ENCODE measurements at places on chromosomes 4 and X.

DNA sequence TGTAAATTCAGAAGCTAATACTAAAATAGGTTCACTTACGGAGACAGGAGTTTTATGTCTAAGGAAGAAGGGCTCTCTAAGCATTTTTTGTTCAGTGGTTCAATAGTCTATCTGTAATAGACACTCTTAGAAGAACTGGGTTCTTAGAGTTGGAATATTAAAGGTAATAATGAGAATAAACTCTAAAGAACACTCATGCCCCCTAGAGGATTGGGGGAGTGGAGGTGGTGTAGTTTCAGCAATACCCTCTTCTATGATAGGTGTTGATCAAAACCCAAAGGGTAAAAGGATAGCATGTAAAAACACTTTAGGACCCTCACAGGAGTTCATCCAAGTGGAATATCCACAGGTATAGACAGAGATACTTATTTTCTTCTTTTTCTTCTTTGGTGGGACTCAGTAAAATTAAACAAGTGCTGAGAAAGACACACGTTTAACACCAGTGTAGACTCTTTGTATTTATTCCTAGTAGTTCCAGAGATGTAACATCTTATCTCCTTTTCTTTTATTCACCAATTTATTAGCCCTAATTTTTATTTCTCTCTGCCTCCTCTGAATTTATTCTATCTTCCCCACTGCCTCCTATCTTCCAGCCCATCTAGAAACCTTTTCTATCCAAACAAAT, 25.7 kb upstream of the MND1 start:
- DNase-seq, result peak; percentile 70

DNA sequence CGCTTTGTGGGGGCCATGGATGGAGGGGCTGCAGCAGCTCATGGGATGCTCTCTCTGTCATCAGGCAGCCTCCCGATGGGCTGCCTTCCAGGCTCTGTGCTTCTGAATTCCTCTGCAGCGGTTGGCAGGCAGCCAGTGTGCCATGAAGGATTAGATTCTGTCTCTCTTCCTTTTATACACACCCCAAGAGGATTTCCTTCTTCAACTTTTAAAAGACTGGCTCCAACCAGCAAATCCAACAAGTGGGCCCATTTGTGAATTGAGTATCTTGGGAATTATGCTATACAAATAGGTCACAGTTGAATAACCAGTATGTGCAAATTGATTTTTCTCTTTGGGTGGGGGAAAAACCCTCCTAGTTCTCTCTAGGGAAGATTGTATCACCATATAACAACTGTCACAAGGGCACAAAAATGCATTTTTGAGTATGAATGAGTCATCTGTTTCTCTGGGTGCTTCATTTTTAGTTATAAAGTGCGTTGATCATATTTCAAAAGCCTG, 96.8 kb upstream of the FAT1 start:
- no peak for DNase-seq

DNA sequence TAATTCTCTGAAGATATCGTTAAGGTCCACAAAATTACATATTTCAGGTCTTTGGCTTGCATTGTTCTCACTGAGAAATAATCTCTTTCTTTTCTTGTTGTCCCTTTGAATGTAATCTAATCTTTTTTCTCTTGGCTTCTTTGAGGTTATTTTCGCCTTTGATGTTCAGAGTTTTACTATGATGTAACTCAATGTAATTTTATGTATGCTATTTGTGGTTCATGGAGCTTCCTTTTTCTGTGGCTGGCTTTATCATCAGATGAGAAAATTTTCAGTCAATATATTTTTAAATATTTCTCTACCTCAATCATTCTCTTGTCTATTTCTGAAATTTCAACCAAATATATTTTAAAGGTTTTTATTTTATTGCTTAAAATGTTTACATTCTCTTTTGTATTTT, 672.2 kb downstream of the TRAM1L1 start:
- no peak for DNase-seq

DNA sequence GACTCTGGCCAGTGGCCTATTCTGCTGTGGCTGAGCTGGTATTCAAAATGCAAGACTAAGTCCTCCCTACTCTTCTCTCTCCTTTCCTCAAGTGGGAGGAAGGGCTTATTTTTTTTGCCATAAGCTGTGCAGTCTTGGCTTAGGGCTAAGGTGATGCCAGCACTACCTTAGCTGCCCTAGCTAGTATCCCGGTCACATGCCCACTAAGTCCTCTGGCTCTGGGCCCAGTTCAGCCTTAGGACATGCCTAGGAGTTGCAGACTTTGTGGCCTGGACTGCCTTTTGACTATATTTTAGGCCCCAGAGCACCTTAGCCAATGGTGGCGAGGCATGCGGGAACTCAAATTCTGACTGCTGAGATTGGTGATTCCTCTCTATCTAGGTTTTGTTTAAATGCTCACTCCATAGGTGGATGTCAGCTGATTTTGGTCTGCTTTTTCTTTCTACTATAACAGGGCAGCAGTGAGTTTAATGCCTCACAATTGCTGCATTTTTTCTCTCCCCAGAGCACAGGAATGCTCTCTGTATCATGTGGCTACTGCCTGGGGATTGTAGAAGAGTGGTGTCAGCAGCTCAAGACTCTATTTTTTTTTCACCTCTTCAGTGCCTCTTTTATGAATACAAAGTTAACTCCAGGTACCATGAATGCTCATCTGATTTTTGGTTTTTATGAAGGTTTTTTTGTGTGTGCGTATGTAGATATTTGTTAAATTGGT, 472.9 kb upstream of the GRID2 start:
- DNase-seq, result no peak

- DNase-seq, result no peak
Observed at GRCh38 chr4:2049811-2050210, 9.3 kb upstream of the NAT8L start.

DNA sequence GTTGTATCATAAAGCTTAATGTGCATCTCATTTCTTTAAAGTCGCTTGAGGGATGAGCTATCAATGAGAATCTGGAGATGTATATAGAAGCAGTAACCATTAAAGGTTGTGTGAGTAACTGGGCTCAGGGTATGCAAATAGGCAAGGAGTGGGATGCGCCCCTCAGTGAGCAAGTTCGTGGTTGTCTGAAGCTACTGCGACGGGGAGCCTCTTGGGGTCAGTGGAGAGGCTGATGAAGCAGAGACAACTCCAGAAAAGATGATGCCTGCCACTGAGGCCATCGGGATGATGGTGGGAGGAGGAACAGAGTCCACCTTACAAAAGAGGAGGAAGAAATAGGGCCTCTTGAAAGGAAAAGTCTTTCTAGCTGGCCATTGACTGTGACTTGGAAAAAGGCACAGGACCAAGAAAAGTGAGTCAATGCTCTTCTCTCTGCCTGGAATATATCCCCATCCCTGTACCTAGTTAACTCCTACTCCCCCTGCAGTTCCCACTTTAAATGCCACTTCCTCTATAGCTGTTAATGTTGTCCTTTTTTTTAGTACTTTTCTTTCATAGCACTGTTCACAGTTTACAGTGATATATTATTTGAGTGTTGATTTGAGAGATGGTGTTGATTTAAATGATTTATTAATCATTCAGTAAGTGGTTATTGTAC, 51.4 kb upstream of the LSM6 start:
- DNase-seq, result no peak

DNA sequence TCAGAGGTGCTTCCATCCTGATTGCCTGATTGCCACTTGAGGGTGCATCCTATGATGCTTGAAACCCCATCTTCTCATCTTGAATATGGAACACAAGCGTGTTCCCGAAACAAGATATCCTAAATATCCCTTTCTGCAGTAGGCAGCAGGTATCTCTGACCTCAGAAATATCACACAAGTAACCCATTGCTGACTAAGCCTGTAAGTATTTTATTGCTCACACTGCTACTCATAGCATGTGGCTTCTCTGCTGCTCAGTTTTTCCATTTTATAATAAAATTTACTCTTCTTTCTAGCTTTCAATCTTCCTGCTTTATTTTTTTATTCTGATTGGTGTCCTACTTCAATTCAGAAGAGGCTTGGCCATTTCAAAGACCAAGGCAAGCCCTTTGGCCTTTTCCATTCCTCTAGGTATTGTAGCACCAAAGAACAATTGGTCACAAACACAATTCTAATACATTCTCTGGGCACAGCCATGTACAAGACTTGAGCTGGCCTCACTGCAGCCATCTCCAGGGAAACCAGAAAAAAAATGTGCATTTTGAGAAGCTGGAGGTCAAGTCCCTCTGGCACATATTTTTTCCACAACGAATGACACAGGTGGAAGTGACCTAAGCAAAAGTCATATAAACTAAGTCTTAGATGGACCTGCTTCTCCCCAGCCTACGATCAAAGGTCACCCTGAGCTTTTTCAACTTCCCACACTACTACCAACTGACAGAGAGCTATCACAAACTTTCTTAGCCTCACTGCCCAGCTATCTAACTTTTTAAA, 107.0 kb downstream of the OR13H1 start:
- DNase-seq, result no peak

DNA sequence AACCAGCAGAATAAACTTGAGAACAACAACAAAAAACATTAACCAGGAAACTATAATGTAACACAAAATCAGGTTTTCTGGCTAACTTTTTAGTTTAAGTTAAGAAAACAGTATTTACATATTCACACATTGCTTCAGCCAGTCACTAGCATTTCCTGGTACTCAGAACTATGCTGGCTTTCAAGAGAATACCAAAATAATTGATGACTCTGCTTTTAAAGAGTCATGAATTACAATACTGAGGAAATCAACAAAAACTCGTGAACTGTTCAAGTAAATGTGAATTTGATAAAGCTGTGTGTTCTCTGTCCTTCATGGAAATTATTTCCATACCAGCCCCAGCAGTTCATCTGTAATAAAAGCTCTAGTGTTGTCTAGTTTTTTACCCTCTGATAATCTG, 27.4 kb downstream of the PRSS12 start:
- no peak for DNase-seq

DNA sequence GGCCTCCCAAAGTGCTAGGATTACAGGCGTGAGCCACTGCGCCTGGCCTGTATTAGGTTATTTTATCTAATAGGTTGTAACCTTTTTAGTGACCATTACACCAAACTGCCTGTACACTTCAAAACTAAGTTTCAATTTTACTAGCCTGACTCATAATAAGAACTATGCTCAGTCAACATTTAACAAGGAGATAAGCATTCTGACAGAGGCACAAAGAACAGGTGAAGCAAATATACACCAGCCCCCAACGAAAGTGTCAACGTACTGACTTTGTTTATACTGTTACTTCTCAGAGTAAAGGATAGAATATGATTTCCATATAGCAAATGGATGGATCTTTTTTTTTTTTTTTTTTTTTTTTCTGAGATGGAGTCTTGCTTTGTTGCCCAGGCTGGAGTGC, 62.8 kb downstream of the SHISA3 start:
- no peak for DNase-seq

GRCh38 chr4:186569533-186570192, 14.3 kb upstream of the MTNR1A start:
- DNase-seq, result no peak

DNA sequence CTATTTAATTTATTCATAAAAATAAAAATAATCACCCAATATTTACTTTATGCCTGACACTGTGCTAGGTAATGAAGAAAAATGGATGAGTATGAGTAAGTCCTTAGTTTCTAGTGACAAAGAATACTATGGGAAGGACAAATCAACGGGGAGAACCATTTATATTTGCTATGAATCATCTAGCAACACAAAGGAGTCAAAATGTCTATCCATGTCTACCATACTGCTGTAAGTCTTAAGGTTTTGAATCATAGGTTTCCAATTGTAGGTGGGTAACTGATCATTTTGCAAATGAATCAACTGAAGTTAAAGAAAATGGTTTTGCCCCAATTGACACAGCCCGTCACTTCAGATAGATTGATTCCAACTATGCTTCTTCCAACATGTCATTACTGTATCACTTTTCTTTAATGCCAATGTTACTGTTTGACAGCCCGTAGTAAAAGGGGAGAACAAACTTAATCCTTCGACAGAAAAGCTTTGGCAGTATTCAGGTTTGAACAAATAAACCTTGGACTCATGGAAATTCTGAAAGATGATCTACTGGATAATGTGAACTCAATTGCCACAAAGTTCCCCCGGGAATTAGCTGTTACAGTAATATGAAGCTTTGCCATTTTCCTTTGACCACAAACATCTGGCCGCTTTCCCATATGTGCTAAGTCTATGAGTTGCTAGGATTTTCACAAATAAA, 3.2 kb downstream of the TDO2 start:
- DNase-seq, result no peak

DNA sequence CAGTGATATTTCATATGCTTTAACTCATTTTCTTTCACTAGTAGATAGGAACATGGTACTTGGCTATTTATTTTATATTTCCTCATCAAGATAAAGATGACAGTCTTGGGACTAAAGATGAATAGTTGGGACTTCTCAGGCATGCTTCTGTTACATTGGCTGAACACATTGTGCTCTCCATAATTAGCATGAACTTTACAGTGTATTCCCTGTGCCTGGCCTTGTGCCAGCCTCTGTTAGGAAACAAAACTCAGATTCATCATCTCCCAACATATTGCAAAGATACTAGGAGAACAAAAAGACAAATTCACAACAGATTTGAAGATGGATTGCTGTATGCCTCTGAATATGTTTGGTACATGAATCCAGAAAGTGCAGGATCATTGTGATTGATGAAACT, 26.4 kb downstream of the GRIA2 start:
- no peak for DNase-seq

DNA sequence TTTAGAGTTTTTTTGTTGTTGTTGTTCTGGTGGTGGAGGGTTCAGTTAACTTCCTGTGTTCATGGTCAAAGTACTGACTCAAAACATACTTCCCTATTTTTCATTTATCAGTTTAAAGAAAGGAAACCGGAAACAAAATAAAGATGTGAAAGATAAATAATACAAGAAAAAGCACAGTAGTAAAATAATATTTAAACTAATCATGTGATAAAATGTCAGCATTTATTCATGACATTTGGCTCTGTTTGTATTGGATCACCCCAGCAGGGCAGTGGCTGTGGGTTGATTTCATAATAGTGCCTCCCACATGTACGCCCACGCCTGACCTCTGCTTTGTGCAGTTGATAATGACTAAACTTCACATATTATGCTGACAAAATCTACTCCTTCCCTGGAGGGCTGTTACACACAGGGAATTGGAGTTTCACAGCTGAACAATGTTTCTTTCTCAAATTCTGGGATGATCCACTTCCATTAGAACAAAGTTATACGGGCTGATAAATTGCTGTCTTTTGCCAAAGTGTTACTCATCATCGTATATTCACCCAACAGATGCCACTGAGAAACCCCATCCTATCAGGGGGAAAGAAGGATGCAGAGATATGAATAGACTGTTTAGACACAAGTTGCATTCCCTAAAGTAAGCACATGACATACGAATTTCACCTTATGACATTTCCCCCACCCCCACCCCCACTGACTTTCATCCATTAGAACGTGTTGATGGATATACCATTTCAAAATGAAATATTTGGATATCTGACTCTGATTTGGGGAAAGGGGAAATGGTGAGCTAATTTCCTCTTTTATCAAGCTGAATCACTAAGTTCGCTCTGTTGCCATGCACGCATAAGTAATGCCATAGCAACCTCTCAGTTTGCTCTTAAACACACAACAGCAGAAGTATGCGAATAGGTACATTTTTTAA, 48.3 kb downstream of the AMELX start:
- DNase-seq, result peak; percentile 92
